Immature natural killer cell (primary cell): ENCODE measurements at places on chromosomes 12 and 14.
A peak's percentile ranks its signal among the peaks of the same experiment; 100 is the strongest.

DNA sequence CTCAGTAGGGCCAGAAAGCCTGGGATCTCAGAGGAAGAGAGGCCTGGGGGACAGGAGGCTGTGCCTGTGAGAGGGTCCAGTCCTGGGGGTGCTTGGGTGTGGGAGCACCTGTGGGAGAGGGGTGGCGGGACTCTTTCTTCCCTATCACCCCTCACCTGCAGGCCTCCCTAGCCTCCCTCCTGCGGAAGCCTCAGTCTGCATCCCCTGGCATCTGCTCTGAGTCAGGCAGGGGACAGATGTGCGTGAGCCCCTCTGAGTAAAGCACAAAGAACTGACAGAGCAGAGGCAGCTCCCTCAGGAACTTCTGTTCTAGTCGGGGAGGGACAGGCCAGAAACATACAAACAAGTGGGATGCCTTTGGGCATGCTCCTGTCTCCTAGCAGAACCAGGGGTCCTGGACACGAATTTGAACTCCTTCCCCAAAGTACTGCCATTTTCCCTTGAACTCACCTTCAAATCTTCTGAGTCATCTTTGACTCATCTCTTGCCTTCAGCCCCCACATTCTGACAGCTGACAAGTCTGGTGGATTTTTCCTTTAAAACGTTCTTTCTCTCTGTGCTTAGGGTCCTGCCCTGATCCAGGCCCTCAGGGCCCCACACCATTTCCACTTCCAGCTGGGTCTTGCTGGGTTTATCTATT is 8.5 kb upstream of the HSP90AA1 start:
- no peak for DNase-seq

- no peak for DNase-seq
Measured at GRCh38 chr14:93744176-93744575, 44.1 kb downstream of the PRIMA1 start.

DNA sequence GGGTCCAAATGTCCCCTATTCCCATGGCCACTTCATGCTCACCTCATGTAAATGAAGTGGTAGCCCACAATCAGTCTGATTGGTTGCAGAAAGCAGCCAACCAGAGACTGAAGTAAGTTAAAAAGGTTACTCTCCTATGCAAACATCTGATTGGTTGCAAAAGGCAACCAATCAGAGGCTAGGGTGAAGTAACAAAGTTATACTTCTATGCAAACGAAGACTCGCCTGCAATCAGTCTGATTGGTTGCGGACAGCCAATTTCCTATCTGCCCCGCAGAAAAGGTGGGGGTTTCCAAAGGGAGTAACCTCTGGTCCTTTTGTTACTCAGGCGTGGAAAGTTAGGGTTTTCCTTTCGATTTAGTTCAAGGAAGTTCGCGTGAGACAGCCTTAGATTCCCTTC is 208.1 kb upstream of the NEDD1 start:
- DNase-seq: no peak

- DNase-seq: no peak
Measured at GRCh38 chr12:117507548-117507947, 146.1 kb upstream of the NOS1 start.

- no peak for DNase-seq
Measured at GRCh38 chr12:89779090-89779489, 70.5 kb upstream of the ATP2B1 start.

- no peak for DNase-seq
Measured at GRCh38 chr14:68686724-68687123, 106.1 kb downstream of the ZFP36L1 start.

DNA sequence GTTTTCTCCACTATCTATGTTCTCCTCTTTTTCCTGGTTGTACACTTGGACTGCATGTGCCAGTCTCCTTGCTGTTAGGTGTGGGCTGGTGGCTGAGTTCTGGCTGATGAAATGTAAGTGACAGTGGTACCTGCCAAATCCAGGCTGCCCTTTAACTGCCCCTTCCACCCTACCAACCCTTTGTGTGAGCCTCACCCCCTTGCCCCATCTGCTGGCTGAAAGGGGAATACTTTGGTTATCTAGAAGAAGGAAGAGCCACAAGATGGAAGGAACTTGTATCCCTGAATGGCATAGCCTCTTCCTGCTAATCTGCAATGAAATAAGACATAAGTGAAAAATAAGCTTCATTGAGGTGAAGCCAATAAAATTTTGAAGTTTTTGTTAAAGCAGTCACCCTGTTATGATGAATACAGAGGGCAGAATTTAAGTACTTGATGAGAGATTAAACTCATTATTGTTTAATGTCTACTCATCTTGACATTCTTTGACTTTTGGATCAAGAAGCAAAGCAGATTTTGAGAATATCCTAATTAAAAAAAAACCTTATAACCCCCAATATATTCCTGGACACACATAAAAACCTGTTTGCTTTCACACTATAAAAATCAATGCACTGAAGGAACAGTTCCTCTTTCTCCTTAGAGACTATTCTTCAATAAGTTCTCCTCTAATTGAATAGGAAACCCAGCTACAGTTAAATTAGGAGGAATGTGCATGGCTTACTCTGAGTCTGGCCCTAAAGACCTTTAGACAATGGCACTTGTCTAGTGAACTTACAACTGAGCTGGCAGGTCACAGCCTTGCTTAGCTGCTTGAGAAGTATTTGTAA is 262.6 kb upstream of the BTG1 start:
- DNase-seq: peak; percentile 53

- no peak for DNase-seq
Measured at GRCh38 chr12:47870175-47870781, 34.5 kb downstream of the VDR start.

GRCh38 chr14:93090826-93091555 is 24.7 kb downstream of the ITPK1 start:
- no peak for DNase-seq

DNA sequence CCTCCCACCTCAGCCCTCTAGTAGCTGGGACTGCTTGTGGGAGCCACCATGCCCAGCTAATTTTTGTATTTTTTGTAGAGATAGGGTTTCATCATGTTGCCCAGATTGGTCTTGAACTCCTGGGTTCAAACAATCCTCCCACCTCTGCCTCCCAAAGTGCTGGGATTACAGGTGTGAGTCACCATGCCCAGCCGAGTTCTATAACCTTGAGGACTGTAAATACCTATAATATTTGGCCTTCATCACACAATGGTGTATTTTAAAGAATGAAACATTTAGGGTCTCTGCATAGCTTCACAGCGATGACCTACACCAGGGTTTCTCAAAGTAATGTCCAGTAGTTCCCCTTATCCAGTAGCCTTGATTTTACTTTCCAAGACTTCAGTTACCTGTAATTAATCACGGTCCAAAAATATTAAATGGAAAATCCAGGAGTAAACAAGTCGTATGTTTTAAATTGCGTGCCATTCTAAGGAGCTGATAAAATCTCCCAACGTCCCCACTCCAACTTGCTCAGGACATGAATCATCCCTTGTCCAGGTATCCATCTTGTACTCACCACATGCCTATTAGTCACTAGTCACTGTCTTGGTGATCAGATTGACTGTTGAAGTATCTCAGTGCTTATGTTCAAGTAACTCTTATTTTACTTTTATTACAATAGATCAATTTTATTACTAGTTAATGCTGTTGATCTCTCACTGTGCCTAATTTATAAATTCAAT is 368.2 kb downstream of the BTG1 start:
- DNase-seq: no peak

DNA sequence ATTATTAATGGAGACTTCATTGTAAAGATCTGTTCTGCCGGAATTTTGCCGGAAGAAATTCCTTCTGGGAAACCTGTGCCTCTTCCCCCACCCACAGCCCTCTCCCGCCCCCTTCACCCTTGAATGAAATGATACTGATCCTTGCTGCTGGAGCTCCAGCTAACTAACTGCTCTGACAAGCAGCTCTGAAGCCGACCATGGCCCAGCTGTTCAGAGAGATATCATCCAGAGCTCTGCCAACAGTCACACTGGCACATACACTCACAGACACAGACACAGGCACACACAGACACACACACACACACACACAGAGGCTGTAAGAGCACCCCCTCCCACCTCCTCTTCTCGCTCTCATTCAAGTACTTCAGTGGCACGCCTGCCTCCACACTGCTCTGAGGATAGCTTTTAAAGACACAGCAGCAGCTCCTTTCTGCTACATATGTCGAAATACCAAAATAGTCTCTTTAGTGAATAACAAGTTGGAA is 88.6 kb downstream of the R3HDM2 start:
- DNase-seq: no peak

DNA sequence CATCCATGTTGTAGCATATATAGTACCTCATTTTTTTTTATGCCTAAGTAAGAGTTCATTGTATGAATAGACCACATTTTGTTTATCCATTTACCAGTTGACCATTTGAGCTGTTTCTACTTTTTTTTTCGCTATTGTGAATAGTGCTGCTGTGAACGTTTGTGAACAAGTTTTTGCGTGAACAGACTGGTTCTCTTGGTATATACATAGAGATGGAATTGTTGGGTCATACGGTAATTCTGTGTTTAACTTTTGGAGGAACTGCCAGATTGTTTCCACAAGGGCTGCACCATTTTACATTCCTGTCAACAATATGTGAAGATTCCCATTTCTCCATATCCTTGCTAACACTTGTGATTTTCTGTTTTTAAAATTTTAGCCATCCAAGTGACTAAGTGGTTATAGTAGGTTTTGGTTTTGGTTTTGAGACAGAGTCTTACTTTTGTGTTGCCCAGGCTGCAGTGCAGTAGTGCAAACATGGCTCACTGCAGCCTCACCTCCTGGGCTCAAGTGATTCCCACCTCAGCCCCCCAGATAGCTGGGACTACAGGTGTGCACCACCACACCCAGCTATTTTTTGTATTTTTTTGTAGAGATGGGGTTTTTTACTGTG is 68.3 kb upstream of the AMN start:
- no peak for DNase-seq

DNA sequence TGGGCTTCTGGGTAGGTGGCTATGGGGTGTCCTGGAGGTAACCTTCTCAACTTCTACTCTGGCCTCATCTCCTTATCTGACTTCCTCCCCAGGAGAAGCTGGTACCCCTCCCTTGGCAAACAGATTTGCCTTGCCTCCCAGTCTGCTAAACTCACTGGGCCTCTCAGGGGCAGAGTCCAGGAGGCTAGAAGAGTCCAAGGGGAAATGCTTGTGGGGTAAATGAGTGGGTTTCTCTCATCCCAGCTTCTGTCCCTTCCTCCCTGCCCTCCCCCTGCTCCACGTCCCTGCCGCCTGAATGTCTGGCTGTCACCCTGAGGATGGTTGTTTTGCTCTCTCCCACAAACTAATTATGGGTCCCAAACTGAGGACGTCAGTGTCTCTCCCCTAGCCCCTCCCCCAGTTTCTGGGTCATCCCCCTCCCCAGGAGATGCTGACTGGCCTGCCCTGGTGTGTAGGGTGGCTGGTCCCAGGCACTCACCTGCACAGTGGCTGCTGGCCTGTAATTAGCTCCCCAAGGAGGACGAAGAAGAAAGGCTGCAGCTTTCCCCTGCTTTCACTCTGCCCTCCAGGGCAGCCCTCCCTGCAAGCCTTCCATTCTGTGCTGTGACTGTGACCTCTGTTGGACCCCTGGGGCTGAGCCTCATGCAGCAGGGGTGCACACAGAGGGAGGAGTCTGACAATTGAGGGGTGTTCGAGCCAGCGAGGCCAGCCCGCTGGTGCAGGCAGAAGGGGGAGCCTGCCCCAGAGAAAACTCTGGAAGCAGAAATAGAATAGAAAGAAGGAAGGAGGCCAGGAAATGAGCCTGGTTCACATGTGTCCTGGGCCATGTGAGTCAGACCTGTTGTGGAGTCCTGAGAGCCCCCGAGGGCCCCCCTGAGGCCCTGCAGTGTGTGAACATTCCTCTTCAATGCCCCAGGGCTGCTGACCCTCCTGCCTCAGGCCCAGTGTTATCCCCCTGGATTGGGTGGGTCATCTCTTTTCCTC is at the start of gene LRP1-AS:
LRP1-AS (minus strand) TSS at position 659 of the 984 bp plus-strand sequence.
- DNase-seq: no peak

DNA sequence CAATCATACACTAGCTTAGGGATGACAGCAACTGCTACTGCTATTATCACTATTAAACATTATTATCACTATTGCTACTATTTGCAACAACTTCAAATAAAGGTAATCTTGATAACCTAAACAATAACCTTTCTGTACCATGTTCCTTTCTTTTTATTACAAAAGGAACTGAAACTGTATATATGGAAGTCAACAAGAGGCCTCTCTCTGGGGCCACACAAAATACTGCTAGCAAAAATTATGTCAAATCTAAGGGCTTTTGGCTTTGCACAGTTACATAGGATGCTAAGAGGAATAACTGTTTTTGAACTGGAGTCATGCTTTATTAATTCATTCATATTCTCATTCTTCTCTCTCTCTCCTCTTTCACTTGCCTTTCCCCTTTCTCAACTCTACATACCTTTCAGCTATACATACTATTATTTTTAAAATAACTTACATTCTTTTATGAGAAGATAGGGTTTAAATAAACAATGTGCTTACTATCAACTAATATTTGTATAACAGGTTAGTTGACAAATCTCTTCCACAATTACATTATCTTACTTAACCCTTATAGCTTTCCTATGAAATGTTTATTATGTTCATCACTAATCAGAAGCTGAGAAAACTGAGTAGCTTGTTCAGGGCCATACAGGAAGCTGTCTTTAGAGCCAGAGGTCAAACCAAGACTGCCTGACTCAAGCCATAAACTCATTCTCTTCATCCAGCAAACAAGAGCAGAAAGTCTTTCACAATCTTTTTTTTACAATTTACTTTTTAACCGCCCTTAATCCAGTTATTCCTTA is 25.7 kb downstream of the SPTSSA start:
- no peak for DNase-seq

- no peak for DNase-seq
Measured at GRCh38 chr12:46177837-46178608, 90.8 kb downstream of the SLC38A1 start.

DNA sequence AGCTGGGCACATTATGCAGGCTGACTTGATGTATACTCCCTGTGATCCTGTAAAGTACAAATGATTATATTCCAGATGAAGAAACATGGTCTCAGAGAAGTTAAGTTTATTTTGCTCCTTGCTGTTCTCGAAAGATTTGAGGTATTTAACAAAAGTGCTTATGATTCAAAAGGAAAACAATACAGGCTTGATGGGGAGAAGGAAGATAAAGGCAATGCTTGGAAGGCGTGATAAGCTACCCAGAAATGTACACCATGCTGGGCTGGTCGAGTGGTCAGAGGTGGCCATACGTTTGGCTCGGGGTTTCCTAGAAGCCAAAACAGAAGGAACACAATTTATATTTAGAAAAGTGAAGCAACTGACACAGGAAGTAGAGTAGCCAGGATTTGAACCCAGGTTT is 201.0 kb downstream of the KTN1 start:
- no peak for DNase-seq

- no peak for DNase-seq
Measured at GRCh38 chr12:98828802-98829600, 183.9 kb downstream of the APAF1 start.

GRCh38 chr12:30012816-30013450 is 229.2 kb upstream of the TMTC1 start:
- DNase-seq: no peak

GRCh38 chr12:121060149-121061001 is 21.3 kb upstream of the OASL start:
- DNase-seq: peak; percentile 74

DNA sequence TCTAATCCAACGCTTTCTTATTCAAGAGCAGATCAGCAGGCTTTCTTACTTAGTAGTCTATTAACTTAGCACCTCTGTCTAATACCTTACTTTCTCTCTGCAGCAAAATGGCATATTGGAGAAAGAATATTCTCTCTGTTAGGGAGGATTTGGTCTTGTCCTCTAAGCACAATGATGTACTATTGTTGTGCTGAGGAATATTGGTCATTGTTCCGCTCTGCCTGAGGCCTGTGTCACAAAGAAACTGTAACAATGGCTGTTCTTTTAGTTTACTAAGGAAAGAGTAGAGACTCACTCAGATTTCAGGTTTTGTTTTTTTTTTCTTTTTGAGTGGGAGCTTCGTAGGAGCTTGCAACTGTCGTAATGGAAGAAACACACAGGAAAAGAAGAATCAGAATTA is 1358.8 kb downstream of the LRFN5 start:
- DNase-seq: no peak

GRCh38 chr14:106489112-106489881 is 962.9 kb downstream of the TMEM121 start:
- DNase-seq: no peak
